ENCODE measurements at places on chromosomes 2 and 18.

DNA sequence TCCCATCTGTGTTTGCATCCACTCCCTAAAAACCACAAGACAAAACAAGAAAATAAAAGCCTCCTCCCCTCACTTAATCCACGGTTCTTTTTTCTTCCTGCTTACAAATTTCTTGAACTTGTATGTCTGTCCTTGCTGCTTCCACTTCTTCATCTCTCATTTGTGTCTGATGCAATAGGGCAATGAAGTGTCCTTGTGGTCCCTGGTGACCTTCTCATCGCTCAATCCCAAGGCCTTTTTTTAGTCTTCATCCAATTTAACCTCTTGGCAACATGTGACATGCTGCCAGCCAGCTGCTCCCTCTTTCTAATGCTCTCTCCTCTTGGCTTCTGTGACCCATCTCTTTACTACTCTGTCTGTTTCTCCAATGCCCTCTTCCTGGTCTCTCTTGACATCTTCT is 87.6 kb downstream of the SEMA4F start:
- DNase-seq, result no peak

DNA sequence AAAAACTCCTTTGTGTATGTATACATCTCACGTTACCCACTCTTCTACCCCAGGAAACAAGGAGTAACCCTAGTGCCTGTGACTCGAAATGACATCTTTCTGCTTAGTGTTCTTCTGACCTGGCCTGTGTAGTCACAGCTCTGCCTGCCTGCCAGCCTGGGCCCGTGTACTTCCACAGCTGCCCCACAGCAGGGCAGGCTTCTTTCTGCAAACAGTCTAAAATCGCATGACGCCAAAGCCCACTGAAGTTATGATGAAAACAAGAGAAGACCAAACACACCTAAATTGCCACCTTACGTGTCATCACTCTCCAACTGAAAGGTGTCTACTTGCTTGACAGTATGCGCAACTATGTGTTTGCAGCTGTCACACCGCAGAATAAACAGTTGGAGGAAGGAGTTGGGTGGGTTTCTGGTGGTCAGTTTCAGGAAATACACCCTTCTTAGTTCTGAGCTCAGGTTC is 1.5 kb downstream of the GAREM1 start:
- DNase-seq, result no peak

GRCh38 chr2:27752551-27753237 is 18.8 kb upstream of the MRPL33 start:
- DNase-seq, result no peak

DNA sequence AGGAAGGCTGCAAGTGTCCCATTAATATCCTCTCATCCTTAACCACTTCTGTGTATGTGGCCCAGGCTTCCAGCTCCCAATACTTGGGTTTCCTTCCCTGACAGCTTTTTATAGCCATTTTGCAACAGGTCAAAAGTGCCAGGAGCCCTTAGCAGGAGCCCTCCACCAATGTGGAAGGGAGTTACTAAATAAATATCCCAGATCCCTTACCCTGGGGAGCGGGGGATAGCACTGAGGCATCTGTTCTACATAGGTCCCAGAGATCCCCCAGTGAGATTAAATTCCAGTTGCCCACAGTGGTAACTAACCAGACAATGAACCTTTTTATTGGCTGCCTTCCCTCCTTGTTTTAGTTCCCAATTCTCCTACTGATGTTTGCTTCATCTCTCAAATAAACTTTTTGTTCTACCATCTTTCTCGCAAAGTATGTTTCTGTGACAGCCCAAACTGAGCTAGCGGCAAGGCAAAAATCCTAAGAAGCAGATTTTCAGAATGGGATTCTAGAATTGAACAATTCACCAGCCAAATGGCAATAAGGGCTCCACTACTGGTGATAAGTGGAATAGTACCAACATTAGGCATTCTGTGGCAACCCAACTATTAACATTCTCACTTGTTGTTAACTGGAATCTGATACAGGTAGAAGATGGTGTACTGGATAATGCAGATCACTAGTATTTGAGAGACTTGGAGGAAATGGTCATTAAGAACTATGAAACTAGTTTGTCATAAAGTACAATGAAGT is 83.9 kb upstream of the MAPRE2 start:
- DNase-seq, result no peak

DNA sequence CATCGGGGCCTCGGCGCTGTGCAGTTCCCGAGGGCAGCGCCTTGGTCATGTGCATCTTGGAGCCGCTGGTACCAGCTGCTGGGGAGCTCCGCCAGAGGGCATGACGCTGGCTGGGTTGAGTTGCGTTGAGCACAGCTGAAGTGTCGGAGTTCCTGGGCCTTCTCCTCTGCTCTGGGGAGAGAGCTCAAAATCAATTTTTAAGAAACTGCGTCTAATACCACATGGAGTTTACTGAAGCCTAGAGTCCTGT is 48.7 kb downstream of the GREB1 start:
- no peak for DNase-seq

- DNase-seq, result no peak
Measured at GRCh38 chr2:46134531-46135227, 162.5 kb upstream of the EPAS1 start.

DNA sequence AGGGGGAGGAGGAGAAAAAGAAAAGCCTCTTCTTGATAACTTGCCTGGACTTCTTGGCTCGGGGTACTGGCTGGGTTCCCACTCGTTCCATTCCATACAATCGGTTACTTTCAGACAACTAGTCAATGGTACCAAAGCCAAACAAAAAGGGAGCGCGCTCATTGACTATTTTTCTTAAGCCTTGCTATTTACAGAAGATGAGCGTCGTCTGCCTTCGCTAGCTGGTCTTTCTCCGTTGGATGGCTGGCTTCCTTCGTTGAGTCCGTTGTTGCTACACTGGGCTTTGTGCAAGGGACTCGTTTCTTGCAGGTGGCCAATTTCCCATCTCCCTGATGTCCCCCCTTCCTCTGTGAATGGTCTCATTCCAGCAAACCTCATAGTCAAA is 260.4 kb downstream of the ZNF516 start:
- DNase-seq, result no peak

DNA sequence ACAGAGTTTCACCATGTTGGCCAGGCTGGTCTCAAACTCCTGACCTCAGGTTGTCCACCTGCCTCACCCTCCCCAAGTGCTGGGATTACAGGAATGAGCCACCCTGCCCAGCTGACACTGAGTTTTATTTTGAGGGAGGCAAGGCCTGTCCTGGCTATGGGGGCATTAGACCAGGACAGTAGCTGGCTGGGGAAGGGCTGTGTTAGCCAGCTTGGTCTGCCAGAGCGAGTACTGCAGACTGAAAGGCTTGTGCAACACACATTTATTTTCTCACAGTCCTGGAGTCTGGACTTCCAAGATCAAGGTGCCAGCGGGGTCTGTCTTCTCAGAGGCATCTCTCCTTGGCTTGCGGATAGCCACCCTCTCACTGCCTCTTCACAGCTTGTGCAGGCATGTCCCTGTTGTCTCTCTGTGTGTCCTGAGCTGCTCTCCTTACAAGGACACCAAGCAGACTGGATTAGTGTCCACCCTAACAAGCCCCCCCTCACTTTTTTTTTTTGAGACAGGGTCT is 59.4 kb upstream of the HAAO start:
- DNase-seq, result no peak

DNA sequence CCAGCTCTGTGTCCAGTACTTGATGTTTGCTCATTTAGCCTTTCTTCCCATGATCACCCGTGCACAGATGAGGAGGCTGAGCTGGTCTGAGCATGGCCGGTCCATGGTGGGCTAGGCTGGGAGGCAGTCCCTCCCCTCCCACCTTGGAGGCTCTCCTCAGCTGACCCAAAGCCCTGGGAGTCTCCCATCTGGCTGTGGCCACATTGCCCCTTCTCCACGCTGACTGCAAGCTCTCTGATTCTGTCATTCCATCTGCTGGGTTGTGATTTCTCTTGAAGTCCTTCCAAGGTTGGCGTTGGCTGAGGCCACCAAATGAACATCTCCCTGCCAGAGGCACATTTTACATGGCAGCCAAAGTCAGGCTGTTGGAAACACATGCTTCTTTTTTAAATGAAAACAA is 44.0 kb downstream of the ACKR3 start:
- DNase-seq, result no peak

DNA sequence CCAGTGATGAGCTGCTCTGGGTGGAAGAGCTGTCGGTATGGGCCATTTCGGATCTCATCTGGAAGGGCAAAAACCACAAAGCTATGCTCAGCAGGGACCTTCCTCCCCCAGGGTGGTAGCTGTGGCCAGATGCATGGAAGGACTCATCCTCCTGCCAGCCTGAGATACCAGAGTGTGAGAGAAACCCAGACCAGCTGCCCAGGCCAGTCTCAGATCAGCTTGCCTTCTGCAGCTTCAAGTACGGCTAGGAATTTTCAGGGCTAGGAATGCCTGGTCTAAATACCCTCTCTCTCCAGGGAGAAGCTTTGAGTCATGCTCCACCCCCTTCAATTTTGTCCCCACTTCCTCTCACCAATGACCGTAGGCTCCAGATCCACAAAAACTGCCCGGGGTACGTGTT is 1.4 kb upstream of the TUBA4B start:
- no peak for DNase-seq

DNA sequence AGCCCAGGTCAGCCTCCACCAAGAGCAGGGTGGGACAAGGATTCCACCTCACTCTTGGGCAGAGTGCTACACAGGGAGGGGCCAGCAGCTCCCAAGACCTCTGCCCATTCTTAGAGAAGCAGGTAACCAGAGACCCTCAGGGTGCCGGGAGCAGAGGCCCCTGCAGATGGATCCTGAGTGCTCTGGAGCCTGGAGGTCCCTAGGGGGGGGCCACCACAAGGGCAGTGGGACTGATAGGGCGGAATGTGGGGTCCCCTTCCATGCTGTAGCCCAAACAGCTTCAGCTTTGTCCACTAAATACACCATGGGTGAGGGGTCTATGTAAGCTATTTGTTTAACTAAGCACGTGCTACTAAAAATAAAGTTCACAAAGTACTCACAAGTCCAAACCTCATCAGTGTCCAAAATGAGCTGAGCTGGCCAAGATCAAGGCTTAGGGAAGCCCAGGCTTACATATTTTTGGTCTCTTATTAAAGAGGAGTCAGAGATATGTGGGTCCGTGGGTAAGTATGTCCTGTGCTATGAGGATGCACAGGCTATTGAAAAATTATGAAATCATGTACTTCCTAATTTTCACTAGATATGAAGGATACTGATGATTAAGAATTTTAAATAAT is 21.5 kb upstream of the GPC1 start:
- no peak for DNase-seq

DNA sequence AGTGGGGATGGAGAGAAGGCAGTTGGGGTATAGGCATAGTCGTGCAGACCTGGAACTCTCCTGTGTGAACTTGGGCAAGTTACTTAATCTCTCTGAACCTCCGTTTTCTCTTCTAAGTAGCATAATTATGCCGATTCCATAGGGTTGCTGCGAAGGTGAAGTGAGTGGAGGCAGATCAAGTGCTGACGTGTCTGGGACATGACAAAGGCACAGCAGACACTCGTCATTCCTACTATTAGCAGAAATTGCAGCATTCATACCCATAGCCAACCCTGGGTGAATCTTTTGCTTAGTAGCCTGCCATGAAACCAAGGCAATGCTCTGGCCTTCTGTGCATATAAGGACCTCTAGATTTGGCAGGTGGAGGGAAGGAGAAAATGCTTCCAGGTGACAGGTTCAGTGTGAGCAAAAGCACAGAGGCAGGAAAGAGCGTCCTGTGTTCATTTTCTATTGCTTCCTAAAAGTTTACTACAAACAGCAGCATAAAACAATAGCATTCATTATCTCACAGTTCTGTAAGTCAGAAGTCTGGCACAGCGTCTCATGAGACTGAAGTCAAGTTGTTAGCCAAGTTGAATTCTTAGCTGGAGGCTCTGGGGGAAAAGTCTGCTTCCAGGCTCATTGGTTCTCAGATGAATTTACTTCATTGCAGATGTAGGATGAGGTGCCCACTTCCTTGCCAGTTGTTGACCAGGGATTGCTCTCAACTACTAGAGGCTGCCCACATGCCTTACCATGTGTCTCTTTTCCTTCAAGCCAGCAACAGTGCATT is 77.8 kb downstream of the CTIF start:
- no peak for DNase-seq

GRCh38 chr2:124145982-124146381 is 120.9 kb downstream of the CNTNAP5 start:
- no peak for DNase-seq

DNA sequence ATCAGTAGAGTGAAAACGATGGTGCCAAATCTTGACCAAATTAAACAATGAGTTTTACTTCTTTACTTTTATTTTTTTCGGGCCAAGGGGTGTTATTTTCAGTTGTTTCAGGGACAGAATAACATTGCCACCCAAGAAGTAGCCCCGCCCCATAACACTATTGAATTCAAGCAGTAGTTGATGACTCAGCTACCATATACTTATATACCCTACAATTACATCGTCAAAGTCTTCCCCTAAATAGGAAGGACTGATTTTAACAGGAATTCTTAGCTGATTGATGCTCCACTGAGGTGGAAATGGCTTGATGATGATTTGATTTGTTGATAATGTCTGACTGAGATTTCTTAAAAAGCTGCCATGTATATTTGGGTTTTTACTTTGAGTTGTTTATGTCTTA is 24.7 kb downstream of the LYPD6B start:
- DNase-seq, result no peak

DNA sequence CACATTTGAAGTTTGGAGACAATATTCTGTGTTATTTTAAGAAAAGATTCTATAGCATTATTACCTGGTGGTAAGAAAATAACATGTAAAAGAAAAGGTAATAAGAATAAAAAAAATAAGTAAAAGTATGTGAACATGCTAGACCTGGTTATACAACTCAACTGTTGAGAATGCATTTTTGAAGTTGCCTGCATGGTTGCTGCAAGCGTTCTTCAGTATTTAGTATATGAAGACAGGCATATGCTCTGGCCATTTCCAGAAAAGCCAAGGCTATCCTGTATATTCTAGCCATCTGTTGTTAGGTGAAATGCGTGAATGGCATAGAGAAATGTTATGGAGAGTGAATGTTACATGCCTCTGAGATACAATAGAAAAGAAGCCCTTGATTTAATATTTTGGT is 6.8 kb upstream of the MMADHC start:
- DNase-seq, result no peak

DNA sequence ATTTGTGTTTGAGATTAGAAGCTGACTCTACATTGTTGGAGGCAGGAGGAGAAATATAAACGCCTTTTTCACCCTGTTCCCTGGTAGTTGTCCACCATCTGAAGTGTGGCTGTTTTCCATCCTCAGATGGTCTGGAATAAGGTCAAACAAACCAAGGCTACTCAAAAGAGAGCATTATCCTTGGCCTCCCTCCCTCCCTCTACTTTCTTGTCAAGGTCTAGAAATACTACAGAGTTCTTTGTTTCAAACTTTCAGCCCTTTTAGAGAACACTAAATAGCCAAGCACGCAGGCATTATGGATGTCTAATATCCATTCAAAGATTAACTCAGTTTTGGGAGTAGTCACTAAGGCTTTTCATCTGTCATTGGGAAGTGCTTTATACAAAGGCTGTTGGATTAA is 215.8 kb upstream of the ITGA4 start:
- DNase-seq, result no peak
